ENCODE measurements at places on chromosomes 11 and 22.

DNA sequence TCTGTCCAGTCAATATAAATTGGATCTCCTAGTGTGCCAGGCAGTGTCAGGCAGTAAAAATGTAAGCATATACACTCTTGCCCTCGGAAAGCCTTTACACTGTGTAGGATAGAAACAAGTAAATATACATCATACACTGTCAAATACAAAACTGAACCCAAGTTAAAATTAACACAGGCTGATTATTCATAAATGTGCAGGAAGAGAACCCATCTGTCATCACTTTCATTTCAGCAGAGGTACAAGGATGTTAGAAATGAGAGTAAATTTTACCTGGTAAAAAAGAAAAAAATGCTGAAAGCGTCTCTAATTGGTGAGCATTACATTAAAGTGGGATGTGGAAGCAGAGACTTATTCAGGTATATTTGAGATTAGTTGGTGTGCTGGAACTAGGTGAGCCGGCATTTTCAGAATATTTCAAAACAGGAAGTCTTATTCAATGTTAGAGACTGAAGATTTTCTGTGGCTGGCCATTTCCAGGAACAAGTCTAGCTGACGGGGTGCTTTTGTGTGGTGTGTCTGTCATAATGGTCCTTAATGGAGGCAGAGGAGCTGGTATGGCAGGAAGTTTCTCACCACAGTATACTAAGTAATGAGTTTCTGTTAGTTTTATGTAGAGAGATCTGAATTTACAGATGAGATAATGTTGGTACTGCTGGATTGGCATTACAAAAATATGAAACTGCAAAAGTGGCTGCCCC lies 192.6 kb downstream of the CASP12 start:
- peak; percentile 69 for DNase-seq

GRCh38 chr11:116226731-116227130 lies 546.1 kb downstream of the BUD13 start:
- DNase-seq, result no peak

DNA sequence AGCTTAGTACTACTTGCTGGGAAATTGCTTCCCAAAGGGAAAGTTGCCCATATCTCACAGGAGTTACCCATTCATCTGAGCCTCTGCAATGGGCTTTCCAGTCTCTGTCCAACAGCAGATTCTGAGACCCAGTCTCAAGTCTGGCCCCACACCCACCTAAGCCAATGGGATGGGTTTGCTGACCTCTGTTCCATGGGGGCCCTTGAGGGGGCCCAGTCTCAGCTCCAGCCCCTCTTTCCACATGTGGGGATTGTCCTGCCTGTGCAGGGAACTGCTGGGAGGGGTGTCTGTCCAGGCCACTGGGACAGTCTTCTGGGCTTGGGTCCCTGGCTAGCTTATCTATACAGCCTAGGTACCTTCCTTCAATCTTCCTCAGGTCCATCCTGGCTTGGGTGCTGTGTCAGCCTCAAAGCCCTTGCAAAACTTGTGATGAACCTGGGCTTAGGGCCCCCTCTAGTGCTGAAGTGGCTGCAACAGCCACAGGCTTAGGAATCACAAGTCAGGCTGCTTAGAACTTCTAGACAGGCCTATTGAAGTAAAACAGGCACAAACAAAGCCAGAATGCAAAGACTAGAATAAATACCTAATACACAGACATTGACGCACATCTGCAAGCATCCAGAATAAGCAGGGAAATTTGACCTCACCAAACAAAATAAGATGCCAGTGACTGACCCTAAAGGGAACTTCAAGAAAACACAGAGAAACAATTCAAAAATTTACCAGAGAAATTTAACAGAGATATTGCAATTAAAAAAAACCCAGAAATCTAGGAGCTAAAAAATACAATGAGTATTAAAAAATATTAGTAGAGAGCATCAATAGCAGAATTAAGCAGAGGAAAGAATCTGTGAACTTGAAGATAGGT lies 11.7 kb upstream of the PATL1 start:
- peak; percentile 43 for DNase-seq

- no peak for DNase-seq
These were observed 295.1 kb upstream of the ANO5 start for GRCh38 chr11:21897752-21898151.

- no peak for DNase-seq
These were observed 201.3 kb upstream of the BLID start for GRCh38 chr11:122317305-122317704.

- no peak for DNase-seq
These were observed 84.5 kb downstream of the BCR start for GRCh38 chr22:23264610-23265367.

GRCh38 chr11:2399488-2400068 lies 972 bp upstream of the TSSC4 start:
- no peak for DNase-seq

- no peak for DNase-seq
These were observed 114.4 kb upstream of the API5 start for GRCh38 chr11:43197379-43197778.

DNA sequence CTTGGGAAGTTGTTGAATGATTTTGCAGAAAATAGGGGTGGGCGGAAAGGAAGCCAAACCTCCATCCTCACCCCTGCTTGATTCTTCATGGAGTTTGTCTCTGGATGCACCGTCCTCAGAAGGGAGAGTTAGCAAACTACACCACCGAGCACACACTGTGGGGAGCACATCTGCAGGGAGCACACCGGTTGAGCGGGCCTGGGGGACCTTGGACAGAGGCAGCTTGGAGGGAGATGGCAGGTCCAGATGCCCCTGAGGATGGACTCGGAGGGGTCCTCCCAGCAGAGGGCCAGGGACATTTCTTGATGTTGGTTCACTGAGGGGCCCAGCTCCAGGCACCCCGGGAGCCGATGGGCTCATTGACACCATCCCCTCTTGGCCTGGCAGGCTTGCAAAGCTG lies 15.1 kb upstream of the FGF19 start:
- no peak for DNase-seq

DNA sequence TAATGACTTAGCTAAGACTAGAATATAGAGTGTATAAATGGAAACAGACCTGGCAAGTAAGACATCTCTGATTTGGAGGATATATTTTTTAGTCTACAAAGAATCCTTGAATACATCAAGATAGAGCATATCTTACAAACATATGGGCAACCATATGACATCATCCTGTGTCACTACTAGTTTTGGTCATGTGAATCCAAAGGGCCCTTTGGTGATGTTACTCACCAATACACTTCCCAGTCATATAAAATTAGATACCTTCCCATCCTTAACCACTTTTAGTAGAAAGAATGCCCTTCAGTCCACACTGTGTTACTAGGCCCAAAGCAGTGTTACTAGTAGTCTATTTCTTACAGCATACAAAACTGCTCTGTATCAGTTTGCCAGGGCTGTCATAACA lies 31.6 kb downstream of the GRIA4 start:
- no peak for DNase-seq

DNA sequence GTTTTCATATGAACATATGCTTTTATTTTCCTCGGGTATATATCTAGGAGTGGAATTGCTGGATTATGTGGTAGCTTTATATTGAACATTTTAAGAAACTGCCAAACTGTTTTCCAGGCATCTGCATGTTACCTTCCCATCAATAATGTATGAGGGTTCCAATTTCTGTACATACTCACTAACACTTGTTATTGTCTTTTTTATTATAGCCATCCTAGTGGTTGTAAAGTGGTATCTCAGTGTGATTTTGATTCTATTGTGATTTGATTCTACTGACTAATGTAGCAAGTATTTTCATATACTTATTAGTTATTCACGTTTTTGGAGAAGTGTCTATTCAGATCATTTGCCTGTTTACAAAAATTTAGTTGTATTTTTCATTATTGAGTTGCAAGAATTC lies 2.0 kb downstream of the ANO5 start:
- no peak for DNase-seq

GRCh38 chr11:19524171-19524671 lies 188.4 kb upstream of the NAV2 start:
- DNase-seq, result no peak

DNA sequence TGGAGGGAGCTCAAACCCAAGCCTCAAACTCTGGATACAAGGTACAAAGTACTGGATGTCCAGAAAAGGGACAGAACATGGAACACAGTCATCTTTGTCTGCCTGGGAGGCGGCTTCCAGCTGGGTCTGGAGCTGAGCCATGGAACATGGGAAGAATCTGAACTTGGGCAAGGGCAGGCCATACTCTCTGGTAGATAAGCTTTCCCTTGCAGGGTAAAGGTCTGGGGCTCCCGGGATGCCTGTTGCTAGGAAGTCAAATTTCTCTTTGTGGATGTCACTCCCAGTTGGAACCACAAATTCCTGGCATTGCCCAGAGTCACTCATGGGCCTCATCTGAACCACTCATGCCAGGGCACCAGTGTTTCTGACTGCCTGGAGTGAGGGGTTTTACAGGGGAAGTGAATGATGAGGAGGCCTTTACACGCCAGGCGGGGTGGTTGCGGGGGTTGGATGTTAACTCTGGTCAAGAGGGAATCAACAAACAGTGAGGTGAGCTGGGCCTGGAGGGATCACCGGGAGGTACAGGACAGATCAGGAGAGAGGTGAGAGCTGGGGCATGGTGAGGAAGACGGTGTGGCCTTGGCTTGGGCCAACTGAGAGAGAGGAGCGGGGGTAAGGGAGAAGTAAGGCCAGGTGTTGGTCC lies 5.7 kb downstream of the FTH1 start:
- no peak for DNase-seq

- DNase-seq, result no peak
These were observed 11.5 kb downstream of the MS4A15 start for GRCh38 chr11:60768202-60768601.

- no peak for DNase-seq
These were observed 605.2 kb downstream of the NTM start for GRCh38 chr11:131975619-131976018.

DNA sequence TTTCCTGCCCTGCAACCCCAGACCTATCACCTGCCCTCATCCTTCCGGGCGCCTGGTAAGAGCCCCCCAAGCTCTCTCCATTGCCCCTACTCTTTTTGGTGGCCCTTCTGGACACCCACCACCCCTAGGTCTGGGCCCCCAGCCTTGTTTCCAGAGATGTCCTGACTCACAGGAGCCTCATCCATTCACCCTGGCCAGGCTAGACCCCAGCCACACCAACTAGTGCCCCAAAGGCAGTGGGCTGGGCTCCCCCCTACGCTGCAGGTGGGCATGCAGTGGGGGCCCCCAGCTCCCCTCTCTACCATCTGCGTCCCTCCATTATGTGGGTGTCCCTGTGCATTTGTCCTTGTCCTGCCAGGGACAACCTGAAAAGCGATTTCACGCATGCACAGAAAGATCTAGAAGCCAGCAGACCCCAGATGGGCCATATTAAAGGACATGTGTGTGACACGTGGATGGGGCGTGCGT lies 1.4 kb downstream of the MRGPRF start:
- no peak for DNase-seq

DNA sequence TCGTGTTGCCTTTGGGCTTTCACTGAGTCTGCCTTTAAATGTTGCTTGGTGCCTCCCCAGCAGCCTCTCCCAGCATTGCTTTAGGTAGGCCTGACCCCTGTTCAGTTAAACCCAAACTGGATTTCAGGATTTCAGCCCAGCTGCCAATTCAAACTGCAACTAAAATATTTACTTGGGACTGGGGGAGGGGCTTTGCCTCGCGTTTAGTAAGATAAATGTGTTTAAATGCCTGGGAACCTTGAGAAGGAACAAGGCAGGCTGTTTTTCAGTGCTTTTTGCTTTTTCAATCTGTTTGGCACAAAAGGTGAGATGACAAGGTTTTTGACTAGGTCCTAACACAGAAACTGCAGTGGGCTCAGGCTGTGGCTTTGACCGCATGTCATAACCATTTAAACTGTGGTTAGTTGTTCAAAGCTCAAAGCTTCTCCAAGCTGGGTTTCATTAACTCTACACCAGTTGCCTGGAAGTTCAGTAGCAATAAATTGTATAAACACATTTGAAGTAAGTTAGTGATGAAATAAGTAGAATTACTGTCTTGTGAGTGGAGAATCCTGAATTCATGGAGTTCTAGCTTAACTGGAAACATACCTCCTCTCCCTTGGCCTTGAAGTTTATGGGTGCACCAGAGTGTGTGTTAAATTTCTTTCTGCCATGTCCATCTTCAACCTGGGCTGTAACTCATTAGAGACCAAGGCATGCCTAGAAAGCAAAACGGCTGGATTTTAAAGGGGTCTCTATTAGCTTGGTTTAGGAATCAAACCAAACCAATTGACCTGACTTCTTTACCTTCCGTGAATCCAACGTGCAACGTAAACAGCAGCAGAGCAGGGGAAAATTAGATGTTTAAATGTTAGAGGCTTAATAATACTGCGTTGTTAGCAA lies 3.6 kb downstream of the PKNOX2 start:
- no peak for DNase-seq

- DNase-seq, result no peak
These were observed 29.7 kb downstream of the FAM83F start for GRCh38 chr22:40024201-40025061.

DNA sequence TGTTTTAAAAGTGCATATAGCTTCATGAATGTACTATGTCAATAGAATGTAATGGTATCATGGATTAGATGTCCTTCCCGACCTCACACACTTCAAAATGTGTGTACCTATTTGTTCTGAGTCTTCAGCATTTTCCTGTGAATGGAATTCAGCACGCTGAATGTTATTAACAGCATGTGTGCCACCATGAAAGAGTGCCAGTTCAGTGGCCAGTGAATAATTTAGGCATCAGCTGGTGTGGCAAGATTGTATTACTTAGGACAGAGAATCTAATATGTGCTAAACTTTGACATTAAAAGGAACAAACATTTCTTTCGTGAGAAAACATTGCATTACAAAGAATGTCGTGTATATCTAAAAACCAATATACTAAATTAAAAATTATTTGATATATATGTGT lies 46.4 kb downstream of the HIPK3 start:
- DNase-seq, result no peak

- DNase-seq, result no peak
These were observed 2.1 kb downstream of the LGALS12 start for GRCh38 chr11:63508009-63508408.

GRCh38 chr22:40050258-40050657 lies 55.5 kb downstream of the FAM83F start:
- DNase-seq, result no peak

- no peak for DNase-seq
These were observed 6.9 kb upstream of the IFITM3 start for GRCh38 chr11:327581-327923.

DNA sequence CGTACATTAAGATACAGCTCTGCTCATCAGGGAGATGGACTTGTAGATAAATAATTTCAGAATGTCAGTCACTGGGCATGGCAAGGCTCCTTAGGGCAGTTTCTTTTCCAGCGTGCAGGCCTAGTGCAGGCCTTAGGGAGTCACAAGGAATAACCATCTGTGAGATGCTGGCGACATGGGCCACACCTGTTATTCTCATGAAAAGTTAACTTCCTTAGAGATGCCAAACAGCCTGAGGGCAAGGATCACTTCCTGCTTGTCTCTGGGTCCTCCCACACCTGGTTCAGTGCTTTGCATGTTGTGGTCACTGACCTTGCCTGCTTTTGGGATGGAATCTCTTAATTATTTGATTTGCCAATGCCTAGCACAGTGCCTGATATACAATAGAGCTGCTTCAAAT lies 70.6 kb downstream of the ST3GAL4 start:
- DNase-seq, result no peak

GRCh38 chr11:9060700-9061111 lies 30.7 kb downstream of the SCUBE2 start:
- peak; percentile 74 for DNase-seq

GRCh38 chr11:118067006-118067405 lies 9.9 kb upstream of the TMPRSS4 start:
- no peak for DNase-seq

GRCh38 chr11:34356913-34357700 lies 703 bp downstream of the ABTB2 start:
- DNase-seq, result peak; percentile 47
